Fibroblast of mammary gland (primary cell): ENCODE measurements at places on chromosomes 7 and 10.

GRCh38 chr7:7595451-7595850 is 28.8 kb downstream of the MIOS start:
- peak; percentile 26 for DNase-seq

GRCh38 chr10:70699659-70700174 is 27.4 kb downstream of the ADAMTS14 start:
- peak; percentile 25 for DNase-seq

GRCh38 chr10:107994621-107995270 is 830.2 kb upstream of the SORCS1 start:
- no peak for DNase-seq

DNA sequence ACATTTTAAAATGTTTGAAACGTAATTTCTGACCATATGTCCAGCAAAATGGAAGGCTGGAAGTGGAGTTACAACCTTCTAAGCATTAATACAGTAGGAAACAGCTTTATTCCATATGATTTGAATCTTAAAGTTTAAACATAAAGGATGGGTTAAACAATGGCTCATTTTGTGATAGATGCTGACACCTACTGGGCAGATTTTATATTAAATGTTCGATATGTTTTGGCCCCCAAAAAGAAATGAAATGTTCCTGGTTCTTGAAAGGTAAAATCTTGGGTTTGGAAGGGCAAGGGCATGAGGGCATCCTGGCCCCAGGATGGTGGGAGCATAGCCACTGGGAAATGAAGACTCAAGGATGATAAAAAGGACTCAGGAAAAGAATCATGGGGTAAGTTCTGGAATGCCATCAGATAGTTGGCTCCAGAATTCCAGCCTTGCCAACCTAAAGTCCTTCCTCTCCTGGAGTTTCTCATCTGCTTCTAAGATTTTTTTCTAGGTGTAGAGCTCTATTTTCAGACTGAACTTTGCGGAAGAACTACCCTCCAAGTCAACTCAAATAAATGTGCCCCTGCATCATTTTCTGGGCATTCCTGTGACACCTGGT is 34.6 kb upstream of the SLC35G1 start:
- DNase-seq = peak; percentile 25

DNA sequence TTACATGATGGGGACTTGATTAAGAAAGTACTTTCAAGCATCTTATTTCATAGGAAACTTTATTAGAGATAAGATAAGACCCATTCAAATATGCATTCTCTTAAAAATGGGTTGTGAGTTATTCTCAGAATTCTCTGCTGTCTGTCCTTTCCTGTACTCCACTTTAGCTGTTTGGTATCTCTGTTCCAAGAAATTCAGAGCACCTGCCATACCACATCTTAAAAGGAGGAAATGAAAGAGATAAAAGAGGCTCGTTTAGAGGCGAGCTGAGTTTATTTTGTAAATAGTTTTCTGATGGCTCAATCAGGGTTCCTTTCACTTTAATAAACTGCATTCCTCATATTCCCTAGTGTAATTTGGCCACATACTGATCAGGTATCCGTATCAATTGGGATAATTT is 87.2 kb downstream of the MDFIC start:
- no peak for DNase-seq

DNA sequence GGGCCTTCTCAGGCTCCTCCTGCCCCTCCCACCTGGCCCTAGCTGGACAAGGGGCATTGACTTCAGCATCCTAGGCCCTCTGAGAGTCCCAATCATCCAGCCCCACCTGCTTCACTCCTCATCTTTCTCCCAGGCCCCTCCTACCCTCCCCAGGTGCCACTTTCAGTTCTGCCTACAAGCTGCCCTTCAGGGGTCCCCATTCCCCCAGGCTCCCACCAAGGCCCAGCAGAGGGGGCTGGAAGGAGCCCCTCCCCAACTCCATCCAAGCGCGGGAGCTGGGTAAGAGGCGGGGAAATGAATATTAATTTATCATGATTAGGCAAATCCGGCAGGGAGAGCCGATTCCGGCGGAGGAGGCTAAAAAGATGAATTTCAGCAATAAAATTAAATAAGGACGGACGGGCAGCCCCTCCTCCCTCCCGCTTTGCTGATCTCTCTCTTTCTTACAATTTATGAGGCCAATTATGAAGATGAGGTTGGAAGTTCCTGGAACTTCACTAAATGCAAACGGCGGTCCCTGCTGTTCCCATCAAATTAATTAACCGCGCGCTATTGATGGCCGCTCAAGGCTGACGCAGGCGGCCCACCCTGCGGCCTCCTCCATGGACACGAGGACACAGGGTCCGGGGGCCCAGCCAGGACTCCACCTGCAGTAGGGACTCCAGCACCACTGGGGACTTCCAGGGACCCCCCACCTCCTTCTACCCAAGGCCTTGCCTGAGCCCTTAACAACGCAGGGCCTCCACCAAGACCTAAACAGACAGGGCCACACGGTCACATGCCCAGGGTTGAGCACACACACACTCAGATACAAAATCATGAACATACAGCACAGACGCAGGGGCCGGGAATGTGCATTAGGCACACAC is 13.9 kb downstream of the POLL start:
- DNase-seq = no peak

- DNase-seq = no peak
These were observed 7.1 kb upstream of the C10orf105 start for GRCh38 chr10:71726580-71727104.

GRCh38 chr7:510782-511281 is 8.8 kb downstream of the PDGFA start:
- DNase-seq = no peak

GRCh38 chr10:59945590-59945989 is 39.2 kb upstream of the CCDC6 start:
- DNase-seq = peak; percentile 2

GRCh38 chr7:96952974-96953391 is 52.4 kb upstream of the DLX6 start:
- peak; percentile 28 for DNase-seq

- no peak for DNase-seq
These were observed 47.3 kb downstream of the PIP4K2A start for GRCh38 chr10:22667093-22667480.

GRCh38 chr7:24911213-24911603 is 68.8 kb downstream of the OSBPL3 start:
- no peak for DNase-seq

GRCh38 chr10:132470410-132471124 is 67.0 kb upstream of the INPP5A start:
- no peak for DNase-seq

- no peak for DNase-seq
These were observed 151.6 kb downstream of the ACTR3B start for GRCh38 chr7:152911226-152911560.

GRCh38 chr10:98589007-98589406 is 142.3 kb upstream of the HPS1 start:
- peak; percentile 84 for DNase-seq

DNA sequence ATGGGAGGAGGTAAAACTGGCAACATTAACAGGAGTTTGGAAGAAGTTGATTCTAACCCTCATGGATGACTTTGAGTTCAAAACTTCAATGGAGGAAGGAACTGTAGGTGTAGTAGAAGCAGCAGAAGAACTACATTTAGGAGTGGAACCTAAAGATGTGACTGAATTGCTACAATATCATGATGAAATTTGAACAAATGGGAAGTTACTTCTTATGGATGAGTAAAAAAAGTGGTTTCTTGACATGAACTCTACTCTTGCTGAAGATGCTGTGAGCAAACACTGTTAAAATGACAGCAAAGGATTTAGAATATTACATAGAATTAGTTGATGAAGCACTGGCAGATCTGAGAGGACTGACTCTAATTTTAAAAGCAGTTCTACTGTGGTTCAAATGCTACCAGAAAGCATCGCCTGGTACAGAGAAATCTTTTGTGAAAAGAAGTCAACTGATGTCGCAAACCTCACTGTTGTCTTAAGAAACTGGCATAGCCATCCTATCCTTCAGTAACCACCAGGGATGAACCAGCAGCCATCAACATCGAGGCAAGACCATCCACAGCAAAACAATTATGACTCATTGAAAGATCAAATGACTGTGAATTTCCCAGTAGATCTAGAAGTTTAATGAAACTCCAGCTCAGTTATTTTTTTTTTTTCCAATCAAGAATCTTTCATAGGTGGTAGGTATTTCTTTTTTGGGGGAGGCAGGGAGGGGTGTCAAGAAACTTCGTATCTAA is 20.8 kb downstream of the BRAF start:
- DNase-seq = peak; percentile 61

DNA sequence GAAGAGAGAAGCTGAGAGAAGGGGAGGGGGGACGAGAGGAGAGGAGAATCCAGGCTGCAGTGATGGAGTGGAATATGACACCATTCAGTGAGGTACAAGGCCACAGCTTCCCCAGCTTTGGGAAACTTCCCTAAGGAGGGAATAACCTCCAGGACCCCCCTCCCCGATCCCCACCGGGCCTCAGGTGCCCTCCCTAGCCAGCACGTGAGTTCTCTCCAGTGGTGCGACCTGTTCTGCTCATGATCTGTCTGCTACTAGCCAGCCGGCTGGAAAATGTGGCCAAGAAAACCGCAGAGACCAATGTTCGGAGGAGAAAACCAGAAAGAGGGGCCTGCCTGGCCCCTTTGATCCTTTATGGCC is 39.9 kb upstream of the AGK start:
- DNase-seq = no peak

GRCh38 chr7:149561072-149561471 is 63.5 kb upstream of the ZNF746 start:
- DNase-seq = no peak

- peak; percentile 55 for DNase-seq
These were observed 100.1 kb downstream of the RAB11FIP2 start for GRCh38 chr10:117946525-117947070.

- DNase-seq = no peak
These were observed 74.1 kb upstream of the PRSS58 start for GRCh38 chr7:142331941-142332340.
